Osteocyte (in vitro differentiated cells): ENCODE measurements at places on chromosomes 6 and 20. TPM values are rescaled to one million over a fixed set of nuclear protein-coding genes. Genes with fewer than 3 reads are reported as not detected.

GRCh38 chr6:54937371-54937770, 90.8 kb downstream of the FAM83B start:
- no peak for DNase-seq
- H3K36me3 ChIP-seq: peaks cover 6% of the 10 kb centered on the region
- H3K4me3 ChIP-seq: no peak overlapping the region
- no peak overlapping the region for H3K27ac ChIP-seq

- peaks cover 2% of the 10 kb centered on the region for H3K36me3 ChIP-seq
- H3K27ac ChIP-seq: no peak overlapping the region
- H3K27me3 ChIP-seq: no peaks in the 10 kb centered on the region
- H3K4me1 ChIP-seq: peaks cover 27% of the 10 kb centered on the region
Observed at GRCh38 chr6:131958095-131958494, 6.9 kb upstream of the CCN2 start.

DNA sequence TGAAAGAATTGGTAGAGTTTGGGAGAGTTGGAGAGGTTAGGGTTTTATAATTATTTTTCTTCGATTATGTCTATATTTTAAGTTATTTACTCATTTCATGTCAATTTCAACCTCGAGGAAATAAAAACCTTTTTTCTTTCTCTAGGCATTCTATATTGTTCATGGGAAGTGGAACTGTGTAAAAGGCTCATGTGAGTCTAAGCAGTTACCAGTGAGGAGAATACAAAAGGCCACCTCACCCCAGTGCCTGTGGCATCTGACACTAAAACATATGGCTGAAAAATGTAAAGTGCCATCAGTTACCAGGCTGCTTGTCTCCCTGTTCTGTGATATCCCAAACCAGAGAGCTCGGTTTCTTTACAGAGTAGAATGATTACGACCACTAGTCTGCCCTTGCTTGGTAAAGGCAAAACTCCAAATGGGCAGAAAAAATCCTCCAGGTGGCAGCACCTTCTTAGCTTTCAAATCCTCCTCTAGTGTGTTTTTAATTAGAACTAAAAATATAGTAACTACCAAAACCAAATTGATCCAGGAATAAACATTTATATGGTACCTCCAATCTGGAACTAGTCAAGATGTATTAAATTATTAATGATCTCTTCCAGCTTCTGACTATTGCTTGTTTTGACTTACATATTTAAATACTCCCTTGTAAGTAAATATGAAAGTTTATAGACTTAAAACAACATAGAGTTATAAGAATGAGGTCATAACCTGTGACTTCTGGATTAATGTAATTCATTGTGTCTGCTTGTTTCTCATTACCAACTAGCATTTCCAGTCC, 122.6 kb upstream of the MCHR2 start:
- H3K4me3 ChIP-seq: no peak overlapping the region
- peaks cover 39% of the 10 kb centered on the region for H3K4me1 ChIP-seq
- no peaks in the 10 kb centered on the region for H3K36me3 ChIP-seq
- H3K27ac ChIP-seq: peak overlapping the region; percentile 16

DNA sequence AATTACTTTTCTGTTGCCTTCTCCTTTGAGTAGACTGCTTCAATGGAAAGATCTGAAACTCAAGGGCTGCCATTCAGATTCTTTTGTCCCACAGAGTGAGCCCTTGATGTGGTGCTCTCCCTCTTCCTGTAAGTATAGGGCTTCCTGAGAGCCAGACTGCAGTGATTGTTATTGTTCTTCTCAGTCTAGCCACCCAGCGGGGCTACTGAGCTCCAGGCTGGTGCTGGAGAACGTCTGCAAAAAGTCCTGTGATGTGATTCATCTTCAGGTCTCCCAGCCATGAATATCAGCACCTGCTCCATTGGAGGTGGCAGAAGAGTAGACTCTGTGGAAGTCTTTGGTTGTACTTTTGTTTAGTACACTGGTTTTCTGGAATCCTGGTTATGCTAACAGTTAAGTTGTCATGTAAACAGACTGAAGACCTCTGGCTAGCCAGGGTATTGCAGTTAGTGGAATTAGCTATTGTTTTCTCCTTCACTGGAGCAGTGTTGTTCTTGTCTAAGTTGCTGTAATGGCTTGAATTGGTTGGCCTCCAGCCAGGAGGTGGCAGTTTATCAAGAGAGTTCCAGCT, 240.9 kb downstream of the COL12A1 start:
- no peak overlapping the region for H3K4me3 ChIP-seq
- peaks cover 22% of the 10 kb centered on the region for H3K4me1 ChIP-seq
- no peaks in the 10 kb centered on the region for H3K27me3 ChIP-seq

GRCh38 chr6:157845493-157846259, 22.6 kb downstream of the SNX9 start:
- H3K4me1 ChIP-seq: peaks cover 73% of the 10 kb centered on the region
- H3K27ac ChIP-seq: peak overlapping the region; percentile 63
- H3K36me3 ChIP-seq: peaks cover 4% of the 10 kb centered on the region
- no peaks in the 10 kb centered on the region for H3K27me3 ChIP-seq
- no peak overlapping the region for H3K4me3 ChIP-seq

DNA sequence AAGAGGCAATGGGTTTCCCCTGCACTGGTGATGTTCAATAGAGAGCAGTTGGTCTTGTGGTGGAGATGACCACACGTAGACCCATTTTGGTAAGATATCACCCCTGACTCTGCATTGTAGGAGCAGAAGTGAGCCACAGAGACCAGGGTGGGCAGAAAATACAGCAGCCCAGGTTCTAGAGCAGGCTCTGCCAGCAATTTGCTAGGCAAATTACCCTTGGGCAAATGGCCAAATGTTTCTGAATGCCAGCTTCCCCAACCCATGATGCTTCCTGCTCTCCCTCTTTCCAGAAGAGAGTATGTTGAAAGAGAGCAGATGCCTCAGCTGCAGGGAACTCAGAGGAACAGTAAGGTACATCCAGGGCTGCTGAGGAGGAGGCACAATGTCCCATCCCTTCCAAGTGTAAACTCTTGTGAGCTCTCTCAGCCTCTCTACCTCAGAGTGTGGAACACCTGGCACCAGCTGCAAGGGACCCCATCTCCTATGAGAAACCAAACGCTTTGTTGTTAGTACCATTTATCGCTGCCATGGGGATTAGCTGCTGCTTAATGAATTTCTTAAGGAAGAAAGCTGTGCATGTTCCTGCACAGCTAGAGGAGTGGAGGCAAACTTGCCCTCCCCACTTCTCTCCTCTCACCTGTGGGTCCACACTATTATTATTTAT, 317.5 kb upstream of the MOCS1 start:
- no peaks in the 10 kb centered on the region for H3K4me1 ChIP-seq
- no peak overlapping the region for H3K4me3 ChIP-seq
- no peak overlapping the region for H3K27ac ChIP-seq
- no peak for DNase-seq
- no peaks in the 10 kb centered on the region for H3K27me3 ChIP-seq

DNA sequence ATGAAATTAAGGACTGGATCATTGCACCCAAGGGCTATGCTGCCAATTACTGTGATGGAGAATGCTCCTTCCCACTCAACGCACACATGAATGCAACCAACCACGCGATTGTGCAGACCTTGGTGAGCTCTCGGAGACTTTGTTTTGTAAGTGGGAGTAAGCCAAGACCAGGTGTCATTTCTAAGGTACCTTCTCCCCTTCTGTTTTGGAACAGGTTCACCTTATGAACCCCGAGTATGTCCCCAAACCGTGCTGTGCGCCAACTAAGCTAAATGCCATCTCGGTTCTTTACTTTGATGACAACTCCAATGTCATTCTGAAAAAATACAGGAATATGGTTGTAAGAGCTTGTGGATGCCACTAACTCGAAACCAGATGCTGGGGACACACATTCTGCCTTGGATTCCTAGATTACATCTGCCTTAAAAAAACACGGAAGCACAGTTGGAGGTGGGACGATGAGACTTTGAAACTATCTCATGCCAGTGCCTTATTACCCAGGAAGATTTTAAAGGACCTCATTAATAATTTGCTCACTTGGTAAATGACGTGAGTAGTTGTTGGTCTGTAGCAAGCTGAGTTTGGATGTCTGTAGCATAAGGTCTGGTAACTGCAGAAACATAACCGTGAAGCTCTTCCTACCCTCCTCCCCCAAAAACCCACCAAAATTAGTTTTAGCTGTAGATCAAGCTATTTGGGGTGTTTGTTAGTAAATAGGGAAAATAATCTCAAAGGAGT, 30.4 kb downstream of the TXNDC5 start:
- H3K27me3 ChIP-seq: no peaks in the 10 kb centered on the region
- H3K4me3 ChIP-seq: no peak overlapping the region
- no peak overlapping the region for H3K27ac ChIP-seq

GRCh38 chr6:89034586-89035251, 45.8 kb upstream of the PNRC1 start:
- H3K4me1 ChIP-seq: no peaks in the 10 kb centered on the region
- no peak overlapping the region for H3K27ac ChIP-seq
- H3K36me3 ChIP-seq: no peaks in the 10 kb centered on the region
- peaks cover 2% of the 10 kb centered on the region for H3K27me3 ChIP-seq

- no peaks in the 10 kb centered on the region for H3K36me3 ChIP-seq
- no peak for DNase-seq
- no peaks in the 10 kb centered on the region for H3K27me3 ChIP-seq
- H3K4me3 ChIP-seq: no peak overlapping the region
- no peak overlapping the region for H3K27ac ChIP-seq
- no peaks in the 10 kb centered on the region for H3K4me1 ChIP-seq
Observed at GRCh38 chr20:61659246-61659993, 406.3 kb downstream of the TAF4 start.

DNA sequence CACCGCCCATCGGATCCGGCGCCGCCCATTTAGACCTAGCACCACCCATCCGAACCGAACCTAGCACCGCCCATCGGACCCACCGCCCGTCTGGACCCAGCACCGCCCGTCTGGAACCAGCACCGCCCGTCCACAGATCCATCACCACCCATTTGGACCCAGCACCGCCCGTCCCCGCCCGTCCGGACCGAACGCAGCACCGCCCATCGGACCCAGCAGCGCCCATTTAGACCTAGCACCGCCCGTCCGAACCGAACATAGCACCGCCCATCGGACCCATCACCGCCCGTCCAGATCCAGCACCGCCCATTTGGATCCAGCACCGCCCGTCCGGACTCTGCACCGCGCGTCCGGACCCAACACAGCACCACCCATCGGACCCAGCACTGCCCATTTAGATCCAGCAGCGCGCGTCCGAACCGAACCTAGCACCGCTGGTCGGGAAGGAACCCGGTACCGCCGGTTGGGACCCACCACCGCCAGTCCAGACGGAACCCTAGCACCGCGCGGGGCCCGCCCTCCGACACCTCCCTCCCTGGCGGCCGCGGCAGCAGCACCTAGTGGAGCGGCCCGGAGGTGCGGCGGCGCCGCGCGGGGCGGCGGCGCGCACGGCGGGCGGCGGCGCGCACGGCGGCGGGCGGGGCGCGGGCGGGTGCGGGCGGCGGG, 348 bp upstream of the AFDN start:
- DNase-seq: peak; percentile 88
- H3K36me3 ChIP-seq: peaks cover 2% of the 10 kb centered on the region
- H3K4me1 ChIP-seq: peaks cover 40% of the 10 kb centered on the region
- peak overlapping the region; percentile 71 for H3K27ac ChIP-seq
- no peaks in the 10 kb centered on the region for H3K27me3 ChIP-seq

DNA sequence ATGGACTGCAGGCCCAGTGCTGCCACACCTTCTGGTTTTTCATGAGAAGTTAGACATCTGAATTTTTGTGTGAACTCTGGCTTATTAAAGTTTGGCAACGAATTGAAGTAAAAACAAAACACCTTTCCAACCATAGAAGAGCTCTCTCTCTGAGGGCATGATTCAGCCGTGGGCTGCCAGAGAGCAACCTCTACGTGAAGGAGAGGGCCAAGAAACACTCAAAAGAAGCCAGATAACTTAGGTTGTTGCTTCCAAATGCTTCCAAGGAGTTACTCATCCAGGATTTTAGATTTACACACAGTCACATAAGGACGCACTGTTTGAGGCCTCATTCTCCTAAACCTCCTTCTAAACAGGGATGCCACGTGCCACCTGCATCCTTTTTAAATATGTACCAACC, 65.5 kb downstream of the NRN1 start:
- H3K27me3 ChIP-seq: no peaks in the 10 kb centered on the region
- DNase-seq: no peak
- H3K27ac ChIP-seq: no peak overlapping the region
- peaks cover 9% of the 10 kb centered on the region for H3K4me1 ChIP-seq
- no peak overlapping the region for H3K4me3 ChIP-seq

Gene CST1
- total RNA-seq: not detected in 2 replicates

Gene PRPH2
- total RNA-seq: not detected in 2 replicates

Gene TBXT
- total RNA-seq: not detected in 2 replicates
